ENCODE measurements at places on chromosomes 11 and 22.

GRCh38 chr22:31125521-31126117 is 2.9 kb downstream of the INPP5J start:
- H3K36me3 ChIP-seq = no peaks in the 10 kb centered on the region
- H3K4me1 ChIP-seq = no peaks in the 10 kb centered on the region
- DNase-seq = no peak
- no peak overlapping the region for H3K4me3 ChIP-seq
- no peaks in the 10 kb centered on the region for H3K27me3 ChIP-seq

GRCh38 chr11:76612226-76612625 is 58.3 kb downstream of the LRRC32 start:
- H3K4me3 ChIP-seq = no peak overlapping the region
- H3K27me3 ChIP-seq = no peaks in the 10 kb centered on the region
- peak overlapping the region; percentile 88 for H3K27ac ChIP-seq
- H3K36me3 ChIP-seq = no peaks in the 10 kb centered on the region

DNA sequence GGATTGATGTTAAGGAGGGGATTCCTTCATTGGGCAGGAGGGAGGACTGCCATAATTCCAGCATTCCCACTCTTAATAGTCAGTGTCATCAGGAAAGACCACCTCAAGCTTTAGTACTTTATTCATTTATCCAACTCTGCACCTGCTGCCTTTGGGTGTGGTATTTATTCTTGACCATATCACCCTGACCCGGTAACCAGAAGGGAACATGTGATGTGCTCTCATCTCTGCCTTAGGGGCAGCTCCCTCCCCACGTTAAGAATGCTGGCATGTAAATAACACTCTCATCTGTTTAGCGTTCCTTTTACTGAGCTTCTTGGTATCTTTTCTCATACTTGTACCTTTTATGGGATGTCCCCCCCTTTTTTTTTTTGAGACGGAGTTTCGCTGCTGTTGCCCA is 7.7 kb downstream of the CAT start:
- no peaks in the 10 kb centered on the region for H3K4me1 ChIP-seq
- H3K27ac ChIP-seq = no peak overlapping the region
- DNase-seq = no peak

- no peak overlapping the region for H3K27ac ChIP-seq
- H3K27me3 ChIP-seq = no peaks in the 10 kb centered on the region
- H3K4me3 ChIP-seq = no peak overlapping the region
- H3K4me1 ChIP-seq = peaks cover 7% of the 10 kb centered on the region
- H3K36me3 ChIP-seq = no peaks in the 10 kb centered on the region
- no peak for DNase-seq
Measured at GRCh38 chr11:16812274-16812673, 73.8 kb downstream of the C11orf58 start.

- H3K27ac ChIP-seq = no peak overlapping the region
- no peaks in the 10 kb centered on the region for H3K27me3 ChIP-seq
- no peaks in the 10 kb centered on the region for H3K36me3 ChIP-seq
- DNase-seq = peak; percentile 11
- no peak overlapping the region for H3K4me3 ChIP-seq
Measured at GRCh38 chr22:35156945-35157344, 91.0 kb downstream of the ISX start.

GRCh38 chr22:39362271-39362670 is 12.5 kb downstream of the SYNGR1 start:
- H3K27me3 ChIP-seq = no peaks in the 10 kb centered on the region
- H3K4me3 ChIP-seq = no peak overlapping the region
- no peaks in the 10 kb centered on the region for H3K4me1 ChIP-seq

DNA sequence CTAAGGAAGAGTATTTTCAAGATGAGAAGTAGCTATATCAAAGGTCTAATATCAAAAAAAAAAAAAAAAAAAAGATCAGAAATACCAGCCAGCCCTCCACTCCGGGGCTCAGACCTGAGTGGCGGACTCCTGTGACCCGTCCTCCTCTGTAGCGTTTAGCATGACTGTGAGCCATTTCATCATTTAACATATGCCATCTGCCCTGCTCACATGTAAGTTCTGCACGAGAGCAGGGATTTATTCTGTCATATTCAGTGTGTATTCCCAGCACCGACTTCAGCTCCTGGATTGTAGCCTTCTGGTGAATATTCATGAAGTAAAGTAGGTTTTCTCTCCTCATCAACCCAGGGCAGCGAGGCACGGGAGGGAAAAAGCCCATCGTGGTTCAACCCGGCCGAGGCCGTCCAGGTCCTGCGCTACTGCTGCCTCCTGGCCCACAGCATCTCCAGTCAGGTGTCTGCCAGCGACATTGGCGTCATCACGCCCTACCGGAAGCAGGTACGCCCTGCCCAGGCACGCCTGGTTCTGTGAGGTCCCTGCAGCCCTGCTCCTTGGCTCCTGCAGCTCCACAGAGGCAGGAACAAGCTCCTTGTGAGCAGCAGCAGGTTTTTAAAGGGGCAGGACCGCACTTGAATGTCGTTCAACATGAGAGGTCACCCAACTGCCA is 12.7 kb upstream of the PANX2 start:
- H3K36me3 ChIP-seq = no peaks in the 10 kb centered on the region
- H3K27ac ChIP-seq = no peak overlapping the region
- H3K27me3 ChIP-seq = no peaks in the 10 kb centered on the region
- H3K4me1 ChIP-seq = no peaks in the 10 kb centered on the region
- no peak overlapping the region for H3K4me3 ChIP-seq
- no peak for DNase-seq

DNA sequence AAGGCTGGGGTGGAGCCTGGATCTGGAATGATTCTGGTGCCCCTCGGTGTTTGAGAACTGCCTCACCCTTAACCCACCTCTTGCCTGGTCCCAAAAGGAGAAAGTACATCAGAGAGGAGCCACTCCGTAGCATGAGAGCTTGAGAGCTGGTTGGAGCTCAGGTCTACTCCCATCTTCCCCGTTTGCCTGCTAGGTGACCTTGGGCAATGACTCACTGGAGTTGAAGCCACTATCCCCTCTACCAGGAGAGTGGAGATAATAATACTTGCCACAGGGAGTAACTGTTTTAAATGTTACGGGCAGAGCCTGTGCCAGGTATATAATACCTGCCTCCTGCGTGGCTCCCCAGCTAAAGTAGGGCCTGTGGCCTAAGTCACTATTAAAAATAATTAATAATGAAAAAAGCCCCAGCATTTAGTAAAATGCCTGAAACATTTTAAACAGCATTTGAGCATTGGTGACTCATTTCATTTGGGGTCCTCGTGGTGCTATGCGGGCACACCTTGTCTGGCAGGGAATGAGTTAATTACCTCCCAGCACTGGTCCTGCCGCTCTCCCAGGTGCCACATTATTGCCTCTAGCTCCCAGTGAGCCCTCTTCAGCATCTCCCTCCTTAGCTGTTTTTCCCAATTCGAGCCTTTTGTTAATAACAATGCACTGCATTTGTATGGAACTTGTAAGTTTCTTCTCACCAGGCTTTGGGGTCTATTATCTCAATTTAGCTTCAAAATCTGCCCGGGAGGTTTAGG is 22.5 kb downstream of the CYTH4 start:
- no peaks in the 10 kb centered on the region for H3K27me3 ChIP-seq
- H3K4me3 ChIP-seq = no peak overlapping the region
- H3K27ac ChIP-seq = no peak overlapping the region
- no peak for DNase-seq

DNA sequence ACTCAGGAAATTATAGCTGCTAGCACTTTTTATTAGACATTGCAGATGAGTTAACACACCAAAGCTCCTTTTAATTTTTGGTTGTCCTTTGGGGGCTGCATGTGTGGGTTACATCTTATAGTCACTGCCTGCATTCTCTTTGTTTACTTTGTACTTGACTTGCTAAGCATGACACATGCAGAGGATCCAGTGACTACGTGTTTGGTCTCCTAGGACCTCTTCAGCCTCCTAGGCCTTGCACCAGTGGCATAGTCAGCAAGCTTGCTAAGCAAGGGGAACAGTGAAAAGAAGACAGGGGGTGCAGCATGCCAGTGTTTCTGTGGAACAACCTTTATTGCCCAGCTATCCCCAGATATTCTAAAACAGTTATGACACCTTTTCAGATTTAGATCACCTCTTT is 108.2 kb downstream of the PAX6 start:
- no peak for DNase-seq
- no peaks in the 10 kb centered on the region for H3K27me3 ChIP-seq
- no peak overlapping the region for H3K4me3 ChIP-seq
- no peak overlapping the region for H3K27ac ChIP-seq
- no peaks in the 10 kb centered on the region for H3K4me1 ChIP-seq

DNA sequence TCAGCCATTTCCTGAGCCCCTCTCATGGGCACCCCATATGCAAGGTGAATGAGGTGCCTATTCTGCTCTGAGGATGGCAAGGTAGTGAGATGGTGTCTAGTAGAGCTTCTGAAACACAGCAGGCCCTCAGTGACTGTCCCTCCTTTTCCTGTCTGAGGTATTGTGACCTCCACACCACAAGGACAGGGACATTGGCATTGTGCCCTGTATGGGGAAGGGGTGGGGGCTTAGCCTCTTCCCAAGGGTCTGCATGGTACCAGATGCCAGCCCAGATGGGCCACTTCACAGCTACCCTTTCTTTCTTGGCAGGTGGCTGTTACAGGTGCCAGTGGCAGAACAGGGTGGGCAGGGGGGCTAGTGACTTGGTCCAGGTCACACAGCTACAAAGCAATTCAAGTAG is 78.8 kb downstream of the CABIN1 start:
- no peaks in the 10 kb centered on the region for H3K27me3 ChIP-seq
- peaks cover 49% of the 10 kb centered on the region for H3K36me3 ChIP-seq
- H3K27ac ChIP-seq = no peak overlapping the region
- no peak overlapping the region for H3K4me3 ChIP-seq
- peak; percentile 43 for DNase-seq

- H3K36me3 ChIP-seq = no peaks in the 10 kb centered on the region
- H3K4me3 ChIP-seq = no peak overlapping the region
- no peaks in the 10 kb centered on the region for H3K4me1 ChIP-seq
- no peak overlapping the region for H3K27ac ChIP-seq
- no peaks in the 10 kb centered on the region for H3K27me3 ChIP-seq
Measured at GRCh38 chr22:48923996-48924395, 903.7 kb downstream of the BRD1 start.

DNA sequence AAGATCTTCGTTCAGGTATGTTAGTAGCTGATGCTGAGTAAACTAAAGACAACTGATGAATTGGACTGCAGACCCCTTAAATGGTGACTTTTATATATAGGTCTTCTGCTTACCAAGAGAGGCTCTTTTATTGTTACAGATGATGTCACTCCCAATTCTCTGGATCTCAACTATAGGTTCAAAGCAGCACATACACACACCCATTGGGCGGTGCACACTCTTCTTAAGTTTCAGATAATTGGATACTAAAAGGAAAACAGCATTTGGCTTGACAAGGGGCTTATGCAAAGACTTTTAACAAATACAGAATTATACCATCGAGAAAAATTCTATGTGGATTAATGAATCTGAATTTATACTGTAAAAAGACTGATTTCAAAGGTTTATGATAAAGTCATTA is at the start of gene PTH:
Gene PTH, minus strand, starts transcription at position 69 of the 400 bp plus-strand sequence. CDS start 3,142 bp downstream, outside the sequence.
- H3K27ac ChIP-seq = no peak within 1 kb of the TSS
- H3K27me3 ChIP-seq = no peaks in the 10 kb centered on the region
- no peak for DNase-seq
- no peaks in the 10 kb centered on the region for H3K4me1 ChIP-seq
- no peak within 1 kb of the TSS for H3K4me3 ChIP-seq
